IMR-90 (cell line): ENCODE measurements at places on chromosomes 6 and 20. TPM values are rescaled to one million over a fixed set of nuclear protein-coding genes. Genes with fewer than 3 reads are reported as not detected.
A peak's percentile ranks its signal among the peaks of the same experiment; 100 is the strongest.

Gene DZANK1
- polyA plus RNA-seq, result 1.1 TPM in 2 replicates

Gene PTPRA
- polyA plus RNA-seq, result 34.3 and 35.0 TPM in 2 replicates

Gene ASIP
- not detected in 2 replicates for polyA plus RNA-seq

Gene F13A1
- not detected in 2 replicates for polyA plus RNA-seq

Gene WFDC10B
- polyA plus RNA-seq, result not detected in 2 replicates

Gene MCHR2
- not detected in 2 replicates for polyA plus RNA-seq

Gene MDFI
- 0.29 and 0.36 TPM in 2 replicates for polyA plus RNA-seq

Gene TFAP2C
- polyA plus RNA-seq, result 0.05 TPM in 1 of 2 replicates, not detected in the other

Gene ADGRF5
- polyA plus RNA-seq, result not detected in 2 replicates

Gene EPB41L1
- polyA plus RNA-seq, result 33.6 and 33.7 TPM in 2 replicates

Gene FAM210B
- 25.6 and 29.5 TPM in 2 replicates for polyA plus RNA-seq

Gene LIN28B
- not detected in 2 replicates for polyA plus RNA-seq

Gene BEND6
- polyA plus RNA-seq, result 4.0 and 4.1 TPM in 2 replicates

Gene EIF6
- polyA plus RNA-seq, result 215 and 258 TPM in 2 replicates

Gene PRDM13
- not detected in 2 replicates for polyA plus RNA-seq

Gene PACSIN1
- polyA plus RNA-seq, result 0.02 and 0.03 TPM in 2 replicates

DNA sequence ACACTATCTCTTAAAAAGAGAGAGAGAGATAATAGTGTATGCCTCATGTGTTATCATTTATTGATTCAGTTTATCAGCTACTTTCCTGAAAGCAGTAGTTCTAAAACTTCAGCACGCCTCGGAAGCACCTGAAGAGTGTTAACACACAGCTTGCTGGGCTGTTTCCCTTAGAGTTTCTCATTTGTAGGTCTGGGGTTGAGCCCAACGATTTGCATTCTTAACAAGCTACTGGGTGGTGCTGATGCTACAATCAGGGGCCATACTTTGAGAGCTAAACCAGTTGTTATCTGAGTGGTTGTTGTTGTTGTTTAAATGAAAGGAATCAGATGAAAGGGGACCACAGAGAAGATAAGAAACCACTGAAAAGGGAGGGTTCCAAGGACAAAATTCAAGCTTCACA is 32.6 kb downstream of the SIM1 start:
- no peak for DNase-seq

DNA sequence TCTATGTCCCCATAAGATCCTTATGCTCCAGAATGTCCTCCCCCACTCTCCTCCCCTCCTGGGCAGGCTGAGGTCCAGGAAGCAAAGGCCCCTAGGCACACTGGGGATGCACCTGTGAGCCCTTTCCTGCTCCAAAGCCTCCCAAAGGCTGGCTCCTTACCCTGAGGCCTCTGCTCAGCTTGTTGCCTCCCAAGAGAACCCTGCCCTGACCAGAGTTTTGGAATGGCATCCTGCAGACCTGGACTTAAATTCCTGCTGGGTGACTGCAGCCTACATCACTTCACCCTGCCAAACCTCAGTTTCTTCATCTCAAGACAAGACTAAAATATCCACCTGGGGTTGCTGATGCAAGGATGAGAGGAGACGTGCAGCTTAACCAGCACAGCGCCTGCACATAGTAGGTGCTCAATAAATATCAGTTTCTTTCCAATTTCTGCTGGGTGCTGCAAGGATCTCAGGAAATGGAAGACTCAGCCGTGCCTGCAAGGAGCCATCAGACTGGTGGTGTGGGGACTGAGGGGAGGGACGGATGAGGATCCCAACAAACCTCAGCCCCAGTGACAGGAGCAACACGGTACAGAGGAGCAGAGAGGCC is 2.1 kb upstream of the LBP start:
- no peak for DNase-seq

DNA sequence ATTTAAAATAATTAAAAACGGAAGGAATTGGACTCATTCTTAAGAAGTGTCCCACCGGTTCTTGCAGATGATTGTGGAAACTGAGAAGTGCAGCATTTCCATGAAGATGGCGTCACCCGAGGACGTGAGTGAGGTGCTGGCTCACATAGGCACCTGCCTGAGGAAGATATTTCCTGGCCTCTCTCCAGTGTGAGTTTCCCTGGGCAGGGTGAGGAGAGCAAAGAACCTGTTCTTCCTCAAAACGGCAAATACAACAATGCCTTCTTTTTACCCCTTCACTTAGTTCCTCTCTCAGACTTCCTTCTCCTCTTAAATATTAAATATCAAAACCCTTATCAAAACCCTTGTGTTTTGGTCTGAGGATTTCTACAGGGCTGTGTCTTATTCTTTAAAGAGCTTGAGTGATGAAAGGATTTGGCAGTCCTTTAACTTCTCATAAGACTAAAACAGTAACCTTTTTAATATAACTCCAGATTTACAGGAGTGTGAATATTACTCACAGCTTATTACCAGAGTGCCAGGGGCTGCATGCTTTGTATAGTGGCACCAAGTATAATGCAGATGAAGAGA is 156.3 kb downstream of the CARMIL1 start:
- DNase-seq, result no peak

GRCh38 chr6:107066697-107067659 is 39.0 kb downstream of the MTRES1 start:
- peak; percentile 46 for DNase-seq

DNA sequence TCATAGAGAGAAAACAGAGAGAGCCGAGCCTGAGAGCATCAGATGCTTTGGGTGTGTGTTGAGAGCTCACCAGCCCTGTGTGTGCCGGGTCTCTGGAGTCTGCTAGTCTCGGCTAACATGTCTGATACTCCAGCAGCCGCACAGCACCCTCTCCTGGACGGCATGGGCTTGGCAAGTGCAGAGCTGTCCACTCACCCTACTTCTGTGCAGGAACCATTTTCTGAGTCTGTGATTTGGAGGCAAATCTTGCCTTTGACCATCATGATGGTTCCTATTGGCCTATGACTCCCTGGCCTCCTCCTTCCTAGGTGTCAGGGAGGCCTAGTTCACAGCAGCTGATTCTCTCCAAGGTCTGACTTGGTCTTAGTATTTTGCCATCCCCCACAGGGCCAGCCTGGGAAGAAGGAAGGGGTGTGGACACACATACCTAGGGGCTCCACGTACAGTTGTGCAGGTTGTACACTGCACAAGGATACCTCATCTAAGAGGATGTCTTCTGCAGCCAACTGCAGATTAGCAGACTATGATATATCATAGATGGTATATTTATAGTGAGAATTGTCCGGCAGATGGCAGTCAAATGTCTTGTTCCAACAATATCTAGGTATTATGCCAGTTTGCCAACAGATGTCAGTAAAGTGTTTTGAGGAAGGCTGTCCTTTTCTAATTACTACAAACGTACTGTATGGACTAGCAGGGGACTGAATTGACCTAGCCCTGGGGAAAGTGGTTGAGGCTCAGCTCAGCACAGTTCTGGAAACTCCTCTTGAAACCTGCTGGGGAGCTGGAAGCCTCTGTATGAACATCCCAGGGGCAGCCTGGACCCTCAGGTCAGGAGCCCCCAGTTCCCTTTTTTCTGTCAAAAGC is 13.0 kb downstream of the FGD2 start:
- DNase-seq, result peak; percentile 87

DNA sequence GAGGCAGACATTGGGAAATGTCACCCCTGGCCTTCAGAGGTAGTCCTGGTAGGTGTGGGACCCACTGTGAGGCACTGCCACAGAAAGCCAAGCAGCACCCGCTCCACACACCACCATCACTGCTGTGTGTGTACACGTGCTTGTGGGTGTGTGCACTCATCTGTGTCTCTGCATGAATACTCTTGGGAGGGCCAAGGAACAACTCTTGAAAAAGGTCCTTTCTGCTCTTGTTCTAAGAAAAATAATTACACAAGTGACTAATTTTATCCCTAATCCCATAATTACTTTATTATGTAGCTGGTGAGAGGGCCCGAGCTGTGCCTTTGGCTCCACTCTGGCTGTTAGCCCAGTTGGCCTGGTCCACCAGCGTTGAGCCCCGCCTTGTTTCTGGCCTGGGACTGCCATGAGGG is 21.7 kb upstream of the EPB41L1 start:
- DNase-seq, result no peak

- no peak for DNase-seq
Observed at GRCh38 chr20:22577515-22578220, 6.7 kb downstream of the FOXA2 start.

- peak; percentile 39 for DNase-seq
Observed at GRCh38 chr6:134106702-134107101, 54.3 kb upstream of the SLC2A12 start.

DNA sequence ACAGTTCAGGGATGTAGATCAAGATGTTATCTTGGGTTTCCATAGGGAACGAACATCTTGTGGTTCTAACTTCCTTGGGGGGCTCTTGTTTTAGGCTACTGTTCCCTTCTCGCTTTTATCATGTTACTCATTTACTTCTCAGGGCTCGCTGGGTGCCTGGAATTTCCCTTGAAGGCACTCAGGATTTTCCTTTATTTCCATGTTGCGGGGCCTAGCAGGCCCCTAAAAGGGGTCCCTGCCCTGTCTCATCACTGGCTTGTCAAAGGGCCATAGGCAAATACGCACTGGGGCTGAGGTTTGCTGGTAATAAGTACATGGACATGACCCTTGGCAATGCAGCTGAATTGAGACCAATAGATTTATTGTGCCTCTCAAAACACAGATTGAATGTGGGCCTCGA is 262.3 kb downstream of the CDH4 start:
- no peak for DNase-seq

- DNase-seq, result peak; percentile 89
Observed at GRCh38 chr20:51595058-51595532, 52.6 kb upstream of the NFATC2 start.

DNA sequence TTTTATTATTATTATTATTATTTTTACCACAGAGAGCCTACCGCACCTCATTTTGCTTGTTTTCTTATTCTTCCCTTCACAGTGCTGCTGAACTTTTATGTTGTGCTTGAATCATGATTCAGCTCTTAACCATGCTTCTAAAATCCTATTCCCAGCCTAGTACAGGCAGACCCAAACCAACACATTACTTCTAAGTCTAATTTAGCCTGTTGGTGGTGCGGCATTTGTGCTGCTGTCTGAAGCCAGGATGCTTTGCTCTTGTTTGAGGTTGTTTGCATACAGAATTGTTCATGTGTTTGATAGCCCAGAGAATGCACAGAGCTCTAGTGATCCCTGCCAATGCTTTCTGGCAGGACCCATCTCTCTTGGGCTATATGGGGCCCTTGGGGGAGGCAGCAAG is 213.5 kb upstream of the KCNG1 start:
- DNase-seq, result peak; percentile 25

DNA sequence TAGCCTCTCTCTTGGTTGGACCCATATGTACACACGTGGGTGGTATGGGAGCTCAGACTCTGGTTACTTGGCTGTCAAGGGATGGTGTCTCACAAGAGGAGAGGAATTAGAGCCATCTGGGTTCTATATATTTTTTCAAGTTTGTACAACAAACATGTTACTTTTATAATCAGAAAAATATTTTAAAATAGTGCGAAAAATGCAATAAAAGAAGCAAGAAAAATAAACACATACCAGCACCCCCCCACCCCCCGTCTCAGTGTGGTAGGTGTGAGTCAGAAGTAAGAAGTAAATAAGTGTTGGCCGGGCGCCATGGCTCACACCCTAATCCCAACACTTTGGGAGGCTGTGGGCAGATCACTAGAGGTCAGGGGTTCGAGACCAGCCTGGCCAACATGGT is 2.1 kb upstream of the TIAM2 start:
- no peak for DNase-seq

GRCh38 chr6:135496800-135497411 is 634 bp downstream of the AHI1 start:
- DNase-seq, result no peak

- peak; percentile 68 for DNase-seq
Observed at GRCh38 chr6:132218059-132218696, 183.1 kb downstream of the MOXD1 start.

GRCh38 chr6:136031982-136032381 is 180.5 kb downstream of the PDE7B start:
- peak; percentile 74 for DNase-seq

GRCh38 chr6:53410508-53411258 is 61.9 kb upstream of the ELOVL5 start:
- peak; percentile 33 for DNase-seq

DNA sequence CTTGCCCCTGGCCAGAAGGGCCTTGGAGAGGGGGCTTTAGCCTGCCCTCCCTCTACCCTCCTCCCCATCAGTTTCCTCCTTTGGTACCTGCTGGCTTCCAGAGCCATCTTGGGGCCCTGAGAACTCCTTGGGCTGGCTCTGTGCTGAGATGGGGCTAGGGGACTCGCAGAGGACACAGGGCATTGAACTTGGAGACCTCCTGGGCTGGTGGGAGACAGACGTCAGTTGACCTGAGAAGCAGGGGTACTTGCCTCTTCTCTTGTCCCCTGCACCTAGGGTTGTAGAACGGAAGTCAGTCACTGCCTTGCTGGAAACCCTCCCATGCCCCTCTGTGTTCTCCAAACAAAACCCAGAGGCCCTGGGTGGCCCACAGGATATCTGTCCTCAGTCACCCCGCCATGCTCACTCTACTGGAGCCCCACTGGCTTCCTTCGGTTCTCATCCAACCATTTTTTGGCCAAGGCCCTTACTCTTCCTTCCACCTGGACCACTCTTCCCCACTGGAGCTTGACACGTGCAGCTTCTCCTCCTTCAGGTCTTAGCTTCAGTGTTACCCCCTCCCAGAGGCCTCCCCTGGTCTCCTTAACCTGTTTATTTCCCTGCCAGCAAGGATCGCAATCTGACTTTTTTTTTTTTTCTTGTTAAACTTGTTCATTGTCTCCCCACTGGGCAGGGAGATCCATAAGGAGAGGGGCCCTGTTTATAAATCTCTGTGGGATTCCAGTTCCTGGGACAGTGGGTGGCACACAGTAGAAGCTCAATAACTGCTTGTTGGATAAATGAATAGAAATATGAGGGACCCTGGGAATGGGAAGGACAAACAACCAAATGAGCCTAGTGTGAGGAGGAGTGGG is 971 bp downstream of the RBCK1 start:
- DNase-seq, result no peak

- DNase-seq, result no peak
Observed at GRCh38 chr6:110310861-110311446, 47.2 kb downstream of the METTL24 start.

- no peak for DNase-seq
Observed at GRCh38 chr20:57135875-57136274, 130.6 kb downstream of the BMP7 start.

DNA sequence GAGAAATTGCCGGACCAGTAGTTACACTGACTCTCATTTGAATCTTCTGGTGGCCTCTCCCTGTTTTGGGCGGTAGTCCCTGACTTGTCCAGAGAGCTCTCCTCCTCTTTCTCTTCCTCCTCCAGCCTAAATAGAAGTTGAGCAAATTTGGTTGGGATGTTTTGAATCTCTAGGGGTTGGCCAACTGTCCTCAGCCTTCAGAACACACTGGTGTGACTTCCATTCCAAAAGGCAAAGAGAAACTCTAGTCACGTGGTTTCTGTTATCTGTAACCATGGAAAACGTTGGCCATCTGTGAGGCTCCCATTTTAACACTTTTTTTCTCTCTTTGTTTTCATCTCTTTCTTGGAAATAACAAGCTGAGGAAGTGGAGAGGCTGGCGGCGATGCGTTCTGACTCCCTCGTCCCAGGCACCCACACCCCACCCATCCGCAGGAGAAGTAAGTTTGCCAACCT is 275.3 kb downstream of the TBC1D7 start:
- DNase-seq, result no peak

- DNase-seq, result no peak
Observed at GRCh38 chr6:11223286-11223864, 9.1 kb downstream of the NEDD9 start.
